ENCODE measurements at places on chromosomes 2 and 18.

GRCh38 chr2:133194777-133195335 lies 373.4 kb downstream of the NCKAP5 start:
- DNase-seq: no peak

DNA sequence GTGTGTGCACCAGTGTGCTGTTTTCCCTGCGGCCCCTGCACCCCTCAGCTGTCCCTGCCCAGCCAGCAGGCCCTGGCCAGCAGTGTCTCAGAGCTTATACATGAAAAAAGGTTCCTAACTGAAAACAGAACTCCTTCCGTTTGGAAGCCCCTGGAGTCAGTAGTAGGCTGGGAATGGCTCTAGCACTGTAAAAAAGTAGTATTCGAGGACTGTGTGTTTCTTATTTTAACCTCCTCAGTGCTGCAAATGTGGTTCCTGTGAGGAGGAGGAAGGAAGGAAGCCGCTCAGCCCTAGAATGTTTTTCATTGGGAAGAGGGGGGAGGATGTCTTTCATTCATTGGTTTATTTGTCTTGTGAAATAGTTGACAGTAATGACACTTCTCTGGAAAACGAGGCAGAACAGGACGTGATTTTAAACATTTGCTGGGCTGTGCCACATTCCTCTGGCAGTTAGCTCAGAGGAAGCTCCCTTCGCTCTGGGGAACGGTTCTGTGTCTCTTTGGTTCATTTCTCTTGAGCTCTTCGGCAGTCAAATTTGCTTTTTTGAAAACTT lies 103.5 kb downstream of the SPTBN1 start:
- no peak for DNase-seq

DNA sequence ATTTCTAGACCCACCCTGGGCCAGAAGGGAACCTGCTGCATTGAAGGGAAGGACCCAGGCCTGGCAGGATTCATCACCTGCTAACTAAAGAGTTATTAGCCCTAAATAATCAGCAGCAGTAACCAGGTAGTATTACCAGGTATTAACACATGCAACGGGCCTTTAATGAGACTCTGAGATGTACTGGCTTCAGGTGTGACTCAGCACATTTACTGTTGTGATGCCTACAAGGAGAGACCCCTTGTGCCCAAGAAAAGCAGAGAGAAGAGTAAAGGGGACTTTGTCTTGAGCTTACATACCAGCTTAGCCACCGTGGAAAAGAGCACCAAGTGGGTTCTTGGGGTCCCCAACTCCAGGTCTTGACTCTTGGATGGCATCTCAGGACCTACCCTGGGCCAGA lies 243.1 kb upstream of the SLC39A10 start:
- peak; percentile 27 for DNase-seq

DNA sequence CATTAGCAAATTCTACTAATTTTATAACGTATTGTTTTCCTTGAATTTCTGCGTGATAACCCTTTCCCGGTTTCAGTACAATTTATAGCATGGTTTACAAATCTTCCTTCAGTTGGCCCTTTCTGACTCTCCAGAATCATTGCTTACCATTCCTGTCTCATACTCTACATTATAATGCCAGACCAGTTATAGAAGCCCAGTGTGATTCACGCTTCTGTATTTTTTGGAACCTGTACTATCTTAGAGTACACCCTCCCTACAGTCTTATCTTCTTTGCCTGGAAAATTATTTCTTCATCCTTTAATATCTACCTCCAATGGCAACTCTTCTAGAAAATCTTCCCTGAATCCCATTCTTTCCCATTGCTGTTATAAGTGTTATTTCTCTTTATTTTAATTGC lies 391.6 kb upstream of the SYT4 start:
- DNase-seq: no peak

- DNase-seq: no peak
Observed at GRCh38 chr18:51192696-51193095, 4.8 kb downstream of the MEX3C start.

DNA sequence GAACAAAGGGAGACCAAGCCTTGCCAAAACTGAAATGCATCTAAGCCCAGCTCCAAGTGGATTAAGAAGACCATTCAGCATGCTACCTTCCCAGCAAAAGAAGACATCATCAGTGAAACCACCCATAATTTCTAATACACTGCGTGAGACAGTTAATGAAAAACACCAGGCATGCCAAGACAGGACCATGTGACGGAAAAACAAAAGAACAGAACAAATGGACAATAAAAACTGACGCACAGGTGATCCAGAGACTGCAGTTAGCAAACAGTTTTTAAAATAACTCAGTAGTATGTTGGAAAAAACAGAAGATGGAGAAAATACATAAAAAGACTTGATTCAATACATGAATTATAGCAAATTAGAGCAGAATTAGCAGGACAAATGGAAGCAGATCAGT lies 15.3 kb downstream of the FAM168B start:
- DNase-seq: no peak

- DNase-seq: peak; percentile 10
Observed at GRCh38 chr2:149926149-149926548, 338.6 kb upstream of the MMADHC start.

DNA sequence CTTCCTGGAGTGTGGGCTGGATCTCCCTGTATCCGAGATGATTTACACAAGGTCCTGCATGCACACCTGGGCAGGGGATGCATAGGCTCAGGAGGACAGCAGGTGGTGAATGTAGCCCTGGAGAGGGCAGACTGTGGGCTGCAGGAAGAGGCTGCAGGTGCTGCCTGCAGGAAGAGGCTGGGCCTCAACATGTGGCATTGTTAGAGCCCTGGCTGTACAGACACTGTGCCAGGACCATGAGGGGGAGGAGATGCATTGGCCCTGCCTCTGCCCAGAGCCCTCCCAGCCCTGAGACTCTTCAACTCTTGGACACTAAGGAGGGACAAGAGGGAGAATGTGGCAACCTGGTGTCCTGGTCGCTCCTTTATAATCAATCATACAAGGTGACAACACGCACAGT lies 392.8 kb downstream of the TNS1 start:
- no peak for DNase-seq

GRCh38 chr2:223010641-223011040 lies 41.3 kb upstream of the KCNE4 start:
- no peak for DNase-seq

DNA sequence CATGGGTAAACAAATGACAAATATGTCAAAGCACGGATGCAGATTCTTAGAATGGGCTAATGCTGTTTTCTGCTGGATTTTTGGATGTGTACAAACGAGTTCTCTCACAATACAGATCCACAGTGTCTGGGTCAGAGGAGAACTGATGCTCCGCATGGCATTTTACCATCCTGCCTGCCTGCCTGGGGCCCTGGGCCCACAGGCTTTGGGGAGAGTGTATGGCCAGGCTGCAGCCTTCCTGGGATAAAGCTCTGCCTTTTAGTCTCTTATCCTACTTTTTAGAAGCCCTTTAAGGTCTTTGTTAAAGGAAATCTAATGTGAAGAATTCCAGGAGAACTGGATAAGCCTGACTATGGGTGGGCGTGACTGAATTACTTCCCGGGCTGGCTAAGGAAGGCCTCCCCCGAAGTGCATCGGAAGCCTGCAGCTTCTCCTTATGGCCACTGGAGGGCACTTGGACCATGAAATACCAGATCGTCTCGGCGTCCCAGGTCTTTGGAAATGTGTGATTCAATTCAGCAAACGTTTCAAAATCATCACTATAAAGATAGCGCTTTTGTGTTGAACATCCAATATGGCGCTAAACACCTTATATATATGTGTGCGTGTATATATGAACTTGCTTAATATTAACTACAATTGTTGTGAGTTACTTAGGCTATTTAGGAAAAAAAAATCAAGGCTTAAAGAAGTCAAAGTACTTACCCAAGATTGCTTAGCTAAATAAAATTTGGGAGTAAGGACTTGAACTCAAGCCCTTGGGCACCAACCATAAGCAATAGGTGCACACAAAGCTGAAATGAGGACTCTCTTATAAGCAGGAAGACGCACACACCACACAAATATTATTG lies 15.2 kb upstream of the DNPEP start:
- DNase-seq: peak; percentile 83

- no peak for DNase-seq
Observed at GRCh38 chr2:23418461-23418911, 33.5 kb downstream of the KLHL29 start.

GRCh38 chr18:61335684-61336555 lies 2.7 kb downstream of the CDH20 start:
- DNase-seq: no peak

DNA sequence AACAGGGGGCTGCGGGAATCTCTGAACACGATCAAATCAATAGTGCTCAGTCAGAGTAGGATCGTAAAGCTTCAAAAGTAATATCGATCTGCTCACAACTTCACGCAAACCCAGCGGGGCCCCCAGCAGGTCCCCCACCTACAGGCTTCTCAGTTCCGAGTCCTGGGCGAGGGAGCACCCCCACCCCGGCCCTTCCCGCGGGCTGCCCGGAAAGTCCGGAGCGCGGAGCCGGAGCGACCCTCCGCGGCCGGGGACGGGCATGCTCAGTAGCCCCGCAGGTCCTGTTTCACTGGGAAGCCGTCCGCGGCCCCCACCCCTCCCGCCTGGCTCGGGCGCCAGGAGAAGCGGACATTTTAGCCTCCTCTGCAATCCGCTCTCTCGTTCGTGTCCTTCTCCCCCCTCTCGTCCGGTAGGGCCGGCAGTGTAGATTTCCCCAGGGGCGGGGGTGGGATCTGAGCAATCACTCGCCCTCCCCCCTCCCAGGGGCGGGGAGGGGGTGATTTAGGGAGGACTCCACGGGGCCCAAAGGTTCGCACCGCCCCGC lies 3.3 kb upstream of the SPRED2 start:
- DNase-seq: peak; percentile 75

DNA sequence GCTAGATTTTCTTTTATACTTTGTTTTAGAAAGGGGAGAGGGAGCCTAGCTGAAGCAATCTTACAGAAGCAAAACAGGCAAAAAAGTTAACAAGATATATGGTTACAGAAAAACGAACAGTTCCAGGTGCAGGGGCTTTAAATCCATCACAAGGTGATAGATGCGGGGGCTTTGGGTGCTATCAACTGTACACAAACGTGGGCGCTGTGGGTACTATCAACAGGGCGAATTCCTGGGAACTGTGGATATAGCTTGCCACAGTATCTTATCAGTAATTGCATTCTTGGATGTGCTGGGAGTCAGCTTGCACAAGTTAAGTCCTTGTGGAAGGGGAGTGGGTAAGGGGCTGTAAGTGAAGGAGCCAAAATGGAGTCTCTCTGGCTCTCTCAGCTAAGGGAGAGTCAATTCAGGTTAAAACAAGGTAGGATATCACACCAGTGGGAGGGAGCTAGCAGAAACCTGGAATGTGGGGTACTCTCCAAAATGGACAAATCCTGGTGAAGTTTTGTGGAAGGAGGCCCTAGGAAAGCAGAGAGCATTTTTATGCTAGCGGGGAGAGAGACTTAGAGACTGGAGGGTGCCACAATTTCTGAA lies 325.8 kb upstream of the SPHKAP start:
- DNase-seq: no peak

DNA sequence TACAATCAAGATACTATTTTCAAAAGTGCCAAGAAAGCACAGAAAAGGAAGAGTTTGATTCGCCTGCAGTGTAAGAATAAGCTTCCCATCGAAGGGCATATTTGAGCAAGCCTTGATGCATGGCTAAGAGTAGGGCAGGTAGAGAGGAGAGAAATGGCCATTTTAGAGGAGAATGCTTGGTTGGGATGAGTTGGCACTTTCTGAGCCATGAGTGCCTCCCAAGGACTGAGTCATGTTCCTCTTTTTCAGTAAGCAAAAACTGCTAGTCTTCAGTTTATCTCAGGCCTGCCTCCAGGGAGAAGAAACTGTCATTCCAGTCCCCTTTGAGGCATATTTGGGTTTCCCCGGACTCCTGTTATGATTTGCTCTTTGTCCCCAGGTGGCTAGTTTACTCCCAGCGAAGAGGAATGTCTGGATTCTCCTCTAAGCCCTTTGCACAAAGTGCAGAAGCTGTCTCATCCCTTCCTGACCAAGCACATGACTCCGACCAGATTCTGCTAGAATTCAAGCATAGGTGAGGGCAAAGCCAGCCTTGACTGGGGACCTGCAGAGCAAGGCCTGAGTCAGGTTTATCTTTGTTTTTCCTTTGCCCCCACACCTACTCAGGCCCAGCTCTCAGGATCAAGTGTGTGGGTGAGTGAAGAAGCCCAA lies 115.2 kb downstream of the TTC32 start:
- DNase-seq: no peak

- DNase-seq: peak; percentile 30
Observed at GRCh38 chr2:126655051-126655450, 907 bp upstream of the GYPC start.

GRCh38 chr2:183597841-183598240 lies 473.6 kb downstream of the NUP35 start:
- DNase-seq: no peak

DNA sequence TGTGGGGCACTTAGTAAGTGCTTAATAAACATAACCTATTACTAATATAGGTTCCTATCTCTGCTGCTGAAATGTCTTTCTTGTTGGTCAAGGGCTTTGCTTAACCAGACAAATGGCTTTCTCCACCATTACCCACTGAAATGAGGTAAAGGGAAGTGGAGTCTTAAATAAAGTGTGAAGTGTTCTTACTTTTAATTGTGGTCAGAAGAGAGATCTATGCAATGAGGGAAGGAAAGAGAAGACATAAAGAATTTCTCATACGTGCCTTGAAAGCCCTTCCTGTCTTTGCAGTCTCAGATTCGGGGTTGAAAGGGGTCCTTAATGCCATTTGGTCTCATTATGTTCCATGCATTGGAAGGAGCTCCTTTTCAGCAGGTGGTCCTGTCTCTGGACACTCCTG lies 6.9 kb upstream of the CXCR4 start:
- DNase-seq: no peak

- no peak for DNase-seq
Observed at GRCh38 chr2:229050133-229050532, 221.0 kb downstream of the PID1 start.

DNA sequence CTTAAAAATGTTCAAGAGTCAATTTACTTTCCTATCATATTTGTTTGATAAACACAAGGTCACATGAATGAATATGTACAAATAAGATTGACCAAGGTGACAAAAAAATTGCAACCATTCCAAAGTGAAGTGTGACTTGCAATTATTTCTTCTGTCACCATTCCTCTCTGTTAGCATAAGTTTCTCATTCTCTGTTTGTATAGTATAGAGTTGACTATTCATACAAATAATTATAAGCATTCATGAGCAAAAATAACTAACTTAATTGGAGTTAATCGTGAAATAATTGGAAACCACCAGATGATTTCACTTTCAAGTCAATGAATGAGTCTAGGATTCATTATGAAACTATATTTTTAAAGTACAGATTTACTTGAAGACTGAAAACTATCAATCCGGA lies 42.1 kb downstream of the PGAP1 start:
- DNase-seq: no peak

DNA sequence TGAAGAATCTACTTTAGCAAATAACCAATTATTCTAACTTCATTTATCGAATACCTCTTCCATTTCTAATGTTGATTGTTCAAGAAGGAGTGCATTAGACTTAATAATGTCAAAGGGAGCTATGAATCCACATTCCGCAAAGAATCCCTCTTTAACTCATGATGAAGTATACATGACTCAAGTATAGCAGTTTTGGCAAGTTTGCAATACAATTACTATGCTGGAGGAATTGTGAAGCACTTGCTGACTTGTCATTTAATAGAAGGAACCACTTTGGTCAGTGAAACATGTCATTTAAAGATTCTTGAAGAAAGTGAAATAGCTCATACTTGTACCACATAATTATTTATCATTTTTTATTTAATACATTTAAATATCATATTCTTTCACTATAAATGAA lies 125.1 kb downstream of the SLC39A10 start:
- no peak for DNase-seq

GRCh38 chr2:47227532-47228279 lies 72.6 kb upstream of the STPG4 start:
- DNase-seq: peak; percentile 50

- DNase-seq: no peak
Observed at GRCh38 chr2:24657818-24658217, 135.4 kb downstream of the PTRHD1 start.
